ENCODE measurements at places on chromosomes 2 and 18. TPM values are rescaled to one million over a fixed set of nuclear protein-coding genes. Genes with fewer than 3 reads are reported as not detected.

DNA sequence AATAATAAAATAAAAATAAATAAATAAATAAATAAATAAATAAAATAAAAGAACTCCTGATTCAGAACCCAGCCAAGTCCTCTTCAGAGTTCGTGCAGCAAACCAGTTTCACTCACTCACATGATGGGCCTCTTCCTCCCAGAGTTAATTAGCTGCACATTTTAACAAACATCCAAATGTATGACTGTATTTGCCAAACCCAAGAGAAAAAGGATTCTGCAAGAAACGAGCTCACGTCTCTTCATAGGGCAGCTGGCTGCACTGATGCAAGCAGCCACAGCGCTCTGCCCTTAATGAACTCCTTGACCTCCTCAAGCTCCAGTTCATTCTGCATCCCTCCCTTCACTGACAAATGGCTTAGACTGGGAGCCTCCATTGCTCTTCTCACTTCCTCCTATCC, 55.1 kb downstream of the MREG start:
- DNase-seq = no peak
- H3K27ac ChIP-seq = no peak overlapping the region
- peaks cover 4% of the 10 kb centered on the region for H3K36me3 ChIP-seq
- H3K4me1 ChIP-seq = no peaks in the 10 kb centered on the region
- no peaks in the 10 kb centered on the region for H3K27me3 ChIP-seq
- no peak overlapping the region for H3K4me3 ChIP-seq

- H3K4me1 ChIP-seq = peaks cover 12% of the 10 kb centered on the region
- H3K36me3 ChIP-seq = no peaks in the 10 kb centered on the region
- H3K27me3 ChIP-seq = peaks cover 11% of the 10 kb centered on the region
- H3K4me3 ChIP-seq = no peak overlapping the region
These were observed 514.2 kb upstream of the MYT1L start for GRCh38 chr2:2845267-2845666.

The CPLX4 gene
- not detected for total RNA-seq

DNA sequence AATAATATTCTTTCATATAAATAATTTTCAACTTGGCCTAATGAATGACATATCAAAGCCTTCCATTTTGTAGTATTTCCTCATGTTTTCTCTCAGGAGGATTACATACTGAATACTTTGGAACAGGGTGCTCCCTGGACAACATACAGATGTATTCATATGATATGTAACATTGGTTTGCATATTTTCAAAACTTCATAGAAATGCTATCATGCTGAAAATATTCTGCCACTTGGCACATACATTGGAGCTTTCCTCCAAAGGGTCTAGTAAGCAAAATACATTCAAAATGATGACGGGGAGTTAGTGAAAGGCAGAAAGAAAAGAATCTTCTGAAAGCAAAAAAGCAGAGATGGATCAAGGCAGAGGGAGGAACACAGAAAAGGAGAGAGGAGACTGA, 38.1 kb upstream of the RTN4 start:
- no peak overlapping the region for H3K27ac ChIP-seq
- H3K27me3 ChIP-seq = no peaks in the 10 kb centered on the region

DNA sequence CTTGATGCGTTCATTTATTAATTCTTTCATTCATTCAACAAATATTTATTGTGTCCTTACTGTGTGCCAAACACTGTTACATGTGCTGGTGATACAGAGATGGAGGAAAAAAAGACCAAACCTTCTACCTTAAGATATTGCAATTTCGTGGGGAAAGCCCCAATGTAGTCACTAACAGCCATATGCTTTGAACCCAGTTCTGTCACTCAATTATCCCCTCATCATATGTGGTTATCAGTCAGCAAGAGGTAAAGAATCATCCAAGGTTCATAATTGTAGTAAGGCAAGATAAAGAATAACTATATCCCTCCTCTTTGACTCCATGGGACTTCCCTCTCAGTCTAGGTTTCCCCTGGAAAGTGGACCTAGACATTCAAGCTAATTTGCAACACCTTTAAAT, 1185.6 kb upstream of the CELF4 start:
- peaks cover 11% of the 10 kb centered on the region for H3K4me1 ChIP-seq
- H3K27ac ChIP-seq = no peak overlapping the region
- H3K36me3 ChIP-seq = no peaks in the 10 kb centered on the region
- no peak for DNase-seq

GRCh38 chr18:79252904-79253633, 142.7 kb upstream of the NFATC1 start:
- peaks cover 11% of the 10 kb centered on the region for H3K36me3 ChIP-seq
- no peak overlapping the region for H3K4me3 ChIP-seq
- peaks cover 22% of the 10 kb centered on the region for H3K4me1 ChIP-seq
- H3K27ac ChIP-seq = no peak overlapping the region
- no peak for DNase-seq
- H3K27me3 ChIP-seq = no peaks in the 10 kb centered on the region

- H3K4me3 ChIP-seq = no peak overlapping the region
- no peak for DNase-seq
- H3K36me3 ChIP-seq = no peaks in the 10 kb centered on the region
These were observed 107.9 kb downstream of the B3GNT2 start for GRCh38 chr2:62303788-62304187.

DNA sequence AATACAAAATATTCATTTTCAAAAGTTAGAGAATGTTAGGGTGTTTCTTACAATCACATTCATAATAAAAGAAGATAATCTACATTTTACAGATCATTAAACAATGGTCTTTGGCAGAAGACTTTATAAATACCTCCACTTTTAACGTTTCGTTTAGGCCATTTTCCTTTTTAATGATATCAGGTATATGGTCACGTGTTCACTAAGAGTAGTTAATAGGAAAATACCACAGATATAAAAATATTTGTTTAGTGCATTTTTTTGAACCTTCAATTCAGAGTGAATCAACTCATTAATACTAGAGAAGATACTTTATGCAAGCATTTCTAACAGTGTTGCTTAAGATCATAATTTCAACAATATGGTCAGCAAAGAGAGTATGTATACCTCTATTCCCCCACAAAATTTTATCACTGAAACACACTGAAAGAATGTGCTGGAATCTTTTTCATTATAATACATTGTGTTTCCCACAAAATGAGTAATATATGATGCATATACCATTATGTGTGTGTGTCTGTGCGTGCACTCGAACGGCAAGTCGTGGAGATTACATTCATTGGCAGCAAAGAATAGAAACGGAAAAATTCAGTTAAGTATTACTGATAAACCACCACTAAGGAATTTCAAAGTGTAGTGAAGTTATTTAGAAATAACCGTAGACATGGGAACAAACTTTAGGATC, 319.9 kb upstream of the THUMPD2 start:
- H3K4me1 ChIP-seq = peaks cover 32% of the 10 kb centered on the region
- no peaks in the 10 kb centered on the region for H3K36me3 ChIP-seq
- H3K4me3 ChIP-seq = no peak overlapping the region
- no peak for DNase-seq

The SERPINB5 gene
- 0.13 TPM for total RNA-seq

The PLCD4 gene
- 1.0 TPM for total RNA-seq

- H3K4me1 ChIP-seq = no peaks in the 10 kb centered on the region
- no peaks in the 10 kb centered on the region for H3K27me3 ChIP-seq
- no peak for DNase-seq
- no peaks in the 10 kb centered on the region for H3K36me3 ChIP-seq
These were observed 90.5 kb downstream of the CHST9 start for GRCh38 chr18:27094621-27095020.

- H3K27ac ChIP-seq = no peak overlapping the region
- DNase-seq = no peak
- no peaks in the 10 kb centered on the region for H3K27me3 ChIP-seq
- H3K4me3 ChIP-seq = no peak overlapping the region
- H3K4me1 ChIP-seq = peaks cover 13% of the 10 kb centered on the region
These were observed 668.3 kb downstream of the IRS1 start for GRCh38 chr2:226131299-226131784.

GRCh38 chr2:64644458-64645382, 9.0 kb downstream of the SERTAD2 start:
- peak overlapping the region; percentile 100 for H3K27ac ChIP-seq
- H3K36me3 ChIP-seq = no peaks in the 10 kb centered on the region
- peak; percentile 73 for DNase-seq
- H3K4me1 ChIP-seq = peaks cover 94% of the 10 kb centered on the region
